ENCODE measurements at places on chromosomes 5 and 9.
A peak's percentile ranks its signal among the peaks of the same experiment; 100 is the strongest.

DNA sequence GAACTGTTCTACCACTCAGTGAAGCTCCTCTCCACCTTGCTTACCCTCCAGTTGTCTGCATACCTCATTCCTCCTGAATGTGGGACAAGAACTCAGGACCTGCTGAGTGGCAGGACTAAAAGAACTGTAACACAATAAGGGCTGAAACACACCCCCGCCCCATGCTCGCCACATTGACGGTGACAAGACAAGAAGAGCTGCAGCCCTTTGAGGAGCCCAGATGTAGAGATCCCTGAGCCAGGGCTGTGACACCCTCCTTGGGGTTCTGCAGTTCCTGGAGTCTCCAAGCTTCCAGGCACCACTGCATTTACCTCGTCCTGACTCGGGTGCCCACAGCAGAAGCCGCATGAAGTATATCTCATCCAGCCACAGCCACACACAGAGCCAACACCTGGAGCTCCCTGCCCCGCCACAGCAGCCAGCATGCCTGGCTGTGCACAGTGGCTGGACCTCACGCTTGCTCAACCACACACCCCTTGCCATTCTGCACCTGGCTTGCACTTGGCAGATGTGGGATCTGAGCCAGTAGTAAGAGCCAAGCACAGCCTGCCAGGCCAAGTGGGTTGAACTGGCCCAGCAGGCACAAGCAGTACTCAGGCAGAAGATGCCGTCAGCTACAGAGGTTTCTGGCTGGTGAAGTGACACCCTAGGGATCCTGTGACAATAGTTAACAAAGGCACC is 166.1 kb downstream of the RNF180 start:
- no peak for DNase-seq

DNA sequence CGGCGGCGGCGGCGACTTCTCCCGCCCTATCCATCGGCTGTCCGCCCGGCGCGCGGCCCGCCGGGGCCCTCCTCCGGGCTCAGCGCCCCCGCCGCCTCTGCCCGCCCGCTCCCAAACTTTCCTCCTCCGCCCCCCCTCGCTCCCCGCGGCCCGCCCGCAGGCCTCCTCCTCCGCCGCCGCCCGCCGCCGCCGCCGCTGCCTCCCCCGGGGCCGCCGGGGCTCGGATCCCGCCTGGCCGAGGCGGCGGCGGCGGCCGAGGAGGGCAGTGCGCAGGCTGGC is 460 bp upstream of the PBX3 start:
- DNase-seq: no peak

GRCh38 chr5:57445006-57445704 is 37.5 kb downstream of the ACTBL2 start:
- DNase-seq: no peak

- DNase-seq: no peak
Observed at GRCh38 chr9:119991797-119992196, 588.2 kb downstream of the CDK5RAP2 start.

DNA sequence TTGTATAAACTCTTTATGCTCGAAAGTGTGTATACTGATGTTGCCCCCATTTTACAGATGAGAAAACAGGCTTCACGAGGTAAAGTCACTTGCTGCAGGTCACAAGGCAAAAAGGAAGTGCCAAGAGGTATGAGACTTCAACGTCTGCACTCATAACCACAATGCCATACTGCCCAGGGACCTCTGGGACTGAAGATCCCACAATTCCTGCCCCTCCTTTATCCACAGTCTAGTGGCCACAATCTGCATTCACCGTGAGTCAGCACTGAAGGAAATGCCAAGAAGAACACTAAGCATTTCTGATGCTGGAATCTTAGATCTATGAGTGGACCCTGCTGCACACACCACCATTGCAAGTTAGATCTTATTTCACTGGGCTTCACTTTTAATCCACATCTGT is 37.3 kb downstream of the MED27 start:
- DNase-seq: no peak

DNA sequence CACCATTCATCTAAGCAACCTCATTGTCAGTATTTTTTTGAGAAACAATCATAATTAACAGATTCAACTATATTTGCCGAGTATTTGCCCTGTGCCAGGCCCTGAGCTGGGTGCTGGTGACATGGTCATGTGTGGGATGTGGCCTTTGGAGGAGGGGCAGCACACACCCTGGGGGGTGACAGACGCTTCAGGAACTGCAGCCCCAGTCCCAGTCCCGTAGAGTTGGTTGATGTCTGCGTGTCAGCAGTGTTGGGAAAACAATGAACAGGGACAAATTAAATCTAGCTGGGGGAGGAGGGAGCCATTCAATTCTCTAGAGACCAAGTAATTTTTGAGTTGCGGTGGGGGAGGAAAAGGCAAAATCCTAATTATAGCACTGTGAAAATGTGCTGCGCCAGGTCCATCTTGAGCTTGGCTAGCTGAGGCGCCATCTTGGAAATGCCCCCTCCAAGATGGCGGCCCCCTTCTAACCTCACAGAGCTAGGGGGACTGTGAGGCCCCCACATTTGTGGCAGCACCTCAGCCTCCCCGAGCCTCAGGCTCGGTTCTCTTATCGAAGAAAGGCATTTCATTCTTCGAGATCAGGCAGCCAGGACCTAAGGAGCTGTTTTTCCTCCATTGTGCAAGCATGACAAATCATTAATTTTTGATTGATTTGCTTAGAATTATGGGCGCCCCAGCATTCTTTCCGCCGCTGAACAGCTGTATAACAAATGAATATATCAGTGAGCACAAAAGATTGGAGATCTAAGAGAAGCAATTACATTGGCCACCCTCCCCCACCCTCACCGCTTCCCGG is 87.8 kb downstream of the ZNF618 start:
- DNase-seq: peak; percentile 55

DNA sequence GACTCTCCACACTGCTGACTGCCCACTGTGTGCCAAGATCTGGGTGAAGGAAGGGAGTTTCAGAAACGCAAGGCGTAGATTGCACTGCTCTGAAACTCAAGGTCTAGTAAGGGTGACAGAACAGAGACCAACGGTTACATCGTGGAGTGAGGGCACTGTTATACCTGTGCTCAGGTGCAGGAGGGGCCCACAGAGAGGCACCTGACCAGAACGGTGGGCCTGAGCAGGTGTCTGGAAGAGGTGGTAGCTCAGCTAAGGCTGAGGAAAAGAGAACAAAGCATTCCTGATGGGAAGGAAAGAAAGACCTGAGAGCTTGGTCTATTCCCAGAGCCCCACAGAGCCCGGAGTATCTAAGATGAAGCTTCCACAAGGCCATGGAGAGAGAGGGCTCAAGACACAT is 267.2 kb downstream of the MED10 start:
- no peak for DNase-seq

GRCh38 chr5:92852219-92852618 is 728.8 kb downstream of the NR2F1-AS1 start:
- no peak for DNase-seq

- no peak for DNase-seq
Observed at GRCh38 chr5:178241231-178241663, 8.6 kb upstream of the PHYKPL start.

DNA sequence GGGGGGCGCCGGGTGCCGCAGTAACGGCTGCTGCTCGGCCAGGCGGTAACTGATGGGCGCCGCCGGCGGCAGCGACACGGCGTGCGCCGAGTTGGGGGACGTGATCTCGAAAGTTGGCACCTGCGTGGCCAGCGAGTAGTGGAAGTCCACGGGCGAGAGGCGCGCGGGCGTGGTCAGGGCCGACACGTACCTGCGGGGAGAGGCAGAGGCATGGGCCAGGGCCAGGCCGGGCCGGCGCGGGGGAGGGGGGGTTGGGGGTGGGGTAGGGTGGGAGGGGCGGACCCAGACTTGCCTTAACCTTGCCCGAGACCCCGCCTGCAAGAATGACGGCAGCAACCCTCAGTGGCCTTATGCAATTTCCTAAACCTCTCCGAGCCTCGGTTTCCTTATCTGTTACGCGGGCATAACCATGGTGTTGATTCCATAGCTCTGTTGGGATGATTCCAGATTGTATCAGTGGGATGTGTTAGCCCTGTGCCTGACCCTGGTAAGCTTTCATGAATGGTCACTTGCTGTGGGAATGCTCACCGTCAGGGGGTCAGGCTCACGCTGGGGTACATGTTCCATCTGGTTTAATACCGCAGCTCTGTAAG is 53.0 kb downstream of the PSD2 start:
- DNase-seq: no peak

DNA sequence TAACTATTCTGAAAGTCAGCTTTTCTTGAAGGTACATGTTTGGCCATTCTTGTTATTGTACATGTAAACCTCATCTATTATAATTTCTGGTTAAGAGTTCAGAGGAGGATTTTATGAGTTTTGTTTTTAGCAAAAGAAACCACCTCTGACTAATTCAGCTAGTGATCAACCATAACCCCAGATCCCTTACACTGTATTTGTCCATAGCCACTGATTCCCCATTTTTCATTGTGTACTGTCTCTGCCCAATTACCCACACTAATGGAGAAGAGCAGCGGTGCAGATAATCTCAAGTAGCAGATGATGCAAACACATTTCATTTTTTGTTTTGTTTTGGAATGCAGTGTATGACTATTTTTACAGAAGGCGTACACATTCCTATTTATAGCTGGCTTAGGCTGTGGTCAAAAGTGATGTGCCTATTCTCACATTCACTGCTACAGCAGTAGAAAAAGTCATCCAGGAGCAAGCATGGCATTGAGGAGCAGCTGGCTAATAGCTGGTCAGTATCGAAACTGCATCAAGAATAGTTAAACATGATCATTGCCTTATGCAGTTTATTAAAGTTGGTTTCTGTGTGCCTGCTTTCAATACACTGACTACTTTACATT is 988.3 kb downstream of the DTWD2 start:
- no peak for DNase-seq

- no peak for DNase-seq
Observed at GRCh38 chr9:70031141-70031545, 12.5 kb upstream of the MAMDC2 start.

GRCh38 chr9:16640649-16641048 is 229.8 kb downstream of the BNC2 start:
- DNase-seq: no peak
